ENCODE measurements at places on chromosomes 6 and 20.
A peak's percentile ranks its signal among the peaks of the same experiment; 100 is the strongest.

- no peak for DNase-seq
These were observed 4.5 kb upstream of the RBCK1 start for GRCh38 chr20:403582-403957.

GRCh38 chr20:58227391-58228102 lies 906 bp downstream of the ANKRD60 start:
- no peak for DNase-seq

DNA sequence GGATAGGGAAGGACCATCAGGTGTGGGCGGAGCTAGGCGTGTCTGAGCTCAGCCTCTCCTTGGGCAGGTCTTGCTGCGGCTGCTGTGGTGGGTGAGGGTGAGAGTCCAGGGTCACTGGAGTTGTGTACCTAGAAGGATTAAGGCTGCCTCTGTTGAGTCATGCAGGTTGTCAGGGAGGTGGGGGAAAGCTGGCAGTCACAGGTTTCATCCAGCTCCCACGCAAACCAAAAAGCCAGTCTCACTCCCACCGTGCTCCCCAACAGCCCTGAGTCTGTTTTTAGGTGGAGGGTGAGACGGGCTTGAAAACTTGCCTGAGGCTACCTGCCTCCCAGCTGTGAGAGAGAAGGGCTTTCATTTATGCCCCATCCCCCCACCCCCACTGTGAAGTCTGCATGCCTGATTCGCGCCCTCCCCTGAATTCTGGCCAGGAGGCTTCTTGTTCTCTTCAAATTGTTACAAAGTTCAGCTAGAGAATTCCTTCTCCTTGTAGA lies 161.5 kb downstream of the MYLK4 start:
- no peak for DNase-seq

DNA sequence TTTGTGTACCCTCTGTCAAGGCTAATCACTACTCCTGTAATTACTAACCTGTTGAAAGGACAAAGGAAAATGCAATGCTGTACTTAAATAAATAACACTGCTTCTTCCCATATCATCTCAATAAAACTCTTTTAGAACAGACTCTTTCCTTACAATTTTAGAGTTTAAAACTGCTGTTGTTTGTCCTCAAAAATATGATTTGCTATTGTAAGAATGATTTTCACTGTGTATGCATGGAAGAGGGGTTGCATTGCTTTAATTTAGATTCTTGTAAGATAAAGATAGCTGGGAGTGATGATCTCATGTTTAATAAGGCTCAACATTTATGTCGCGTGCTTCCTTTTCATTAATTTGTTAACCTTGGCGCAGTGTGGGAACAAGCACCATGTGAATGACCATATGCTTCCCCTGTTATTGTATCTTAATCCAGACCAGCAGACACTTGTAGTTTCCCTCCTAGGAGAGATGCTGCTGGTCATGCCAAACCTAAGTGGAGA lies 89.8 kb upstream of the ATXN1 start:
- peak; percentile 29 for DNase-seq

- DNase-seq = no peak
These were observed 169.5 kb downstream of the VEGFA start for GRCh38 chr6:43939281-43940070.

DNA sequence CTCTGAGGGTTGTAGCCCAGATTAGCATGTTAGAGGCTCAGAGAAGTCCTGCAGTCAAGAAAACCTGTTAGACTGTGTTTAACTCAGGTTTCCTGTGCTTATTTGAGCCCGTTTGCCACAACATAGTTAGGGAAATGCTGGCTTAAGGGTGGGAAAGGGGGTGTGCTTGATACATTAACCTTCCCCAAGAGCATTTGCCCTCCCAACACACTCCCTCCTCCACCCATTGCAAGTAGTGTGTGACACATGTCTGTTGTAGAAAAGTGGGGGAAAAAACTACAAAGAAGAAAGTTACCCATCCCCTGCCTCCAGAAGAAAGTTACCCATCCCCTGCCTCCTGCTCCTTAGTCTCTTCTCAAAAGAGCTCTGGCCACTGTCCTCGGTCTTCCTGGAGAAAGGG lies 36.8 kb upstream of the MRPS18A start:
- no peak for DNase-seq

DNA sequence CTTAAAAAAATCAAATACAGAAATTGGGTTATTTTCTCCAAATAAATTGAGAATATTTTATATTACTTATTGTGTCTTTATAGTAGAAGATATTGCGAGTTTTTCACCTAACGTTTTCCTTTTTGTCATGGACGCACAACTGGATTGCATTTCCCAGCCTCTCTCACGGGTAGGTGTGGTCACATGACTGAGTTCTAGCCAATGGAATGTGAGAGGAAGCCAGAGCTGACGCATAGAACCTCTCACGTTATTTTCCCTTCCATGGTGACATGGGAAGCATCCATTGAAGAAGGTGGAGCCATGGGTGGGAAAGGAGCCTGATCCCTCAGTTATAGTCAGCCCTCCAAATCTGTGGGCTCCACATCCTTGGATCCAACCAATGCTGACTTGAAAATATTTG lies 155.9 kb upstream of the UST start:
- no peak for DNase-seq

DNA sequence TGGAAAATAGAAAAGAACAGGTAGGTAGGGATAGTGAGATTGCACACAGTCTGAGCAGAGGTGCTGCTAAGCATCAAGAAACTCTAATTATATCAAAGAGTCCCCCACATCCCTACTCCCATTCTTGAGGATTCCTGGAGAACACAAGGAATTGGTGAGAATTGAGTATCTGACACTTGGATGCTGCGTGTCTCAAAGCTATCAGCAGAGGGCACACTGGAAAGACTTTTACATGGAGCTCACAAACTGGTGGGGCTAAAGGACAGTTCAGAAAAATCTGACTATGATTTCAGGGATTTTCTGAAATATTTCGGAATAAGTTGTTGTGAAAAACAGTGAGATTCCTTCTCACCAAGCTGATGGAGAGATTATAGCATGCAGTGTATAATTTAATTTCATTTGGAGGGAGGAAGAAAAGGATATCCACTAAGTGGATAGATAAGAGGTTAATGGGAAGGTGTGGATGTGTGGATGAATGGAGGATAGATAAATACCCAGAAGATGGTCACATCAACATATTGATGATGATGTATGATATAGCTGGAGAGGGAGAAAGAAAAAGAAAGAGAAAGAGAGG lies 215.4 kb upstream of the DEFB112 start:
- no peak for DNase-seq

DNA sequence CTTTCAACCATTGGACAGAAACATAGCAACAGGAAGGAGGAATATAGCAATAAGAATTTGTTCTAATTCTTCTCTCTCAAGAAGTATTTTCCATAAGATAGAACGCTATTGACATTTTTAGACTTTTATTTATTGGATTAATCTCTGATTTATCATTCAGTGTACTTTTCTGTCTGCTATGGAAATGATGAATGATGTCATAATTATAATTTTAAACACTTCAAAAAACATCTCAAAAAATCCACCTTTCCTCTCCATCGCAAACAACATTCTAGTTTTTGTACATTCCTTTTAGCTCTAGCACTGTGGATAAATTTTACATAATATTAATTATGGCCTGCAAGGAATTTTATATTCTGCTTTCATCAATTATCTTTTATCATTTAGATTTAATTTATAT lies 643.2 kb downstream of the DHX35 start:
- DNase-seq = no peak

- no peak for DNase-seq
These were observed 90.5 kb downstream of the MAN1A1 start for GRCh38 chr6:119259027-119259426.

GRCh38 chr20:48787861-48788375 lies 39.9 kb downstream of the PREX1 start:
- DNase-seq = peak; percentile 83

GRCh38 chr6:42030585-42031506 lies 19.5 kb upstream of the TAF8 start:
- DNase-seq = no peak
